ENCODE measurements at places on chromosomes 11 and 22.
A peak's percentile ranks its signal among the peaks of the same experiment; 100 is the strongest.

- no peak for DNase-seq
Measured at GRCh38 chr11:8041576-8041975, 39.4 kb upstream of the TUB start.

DNA sequence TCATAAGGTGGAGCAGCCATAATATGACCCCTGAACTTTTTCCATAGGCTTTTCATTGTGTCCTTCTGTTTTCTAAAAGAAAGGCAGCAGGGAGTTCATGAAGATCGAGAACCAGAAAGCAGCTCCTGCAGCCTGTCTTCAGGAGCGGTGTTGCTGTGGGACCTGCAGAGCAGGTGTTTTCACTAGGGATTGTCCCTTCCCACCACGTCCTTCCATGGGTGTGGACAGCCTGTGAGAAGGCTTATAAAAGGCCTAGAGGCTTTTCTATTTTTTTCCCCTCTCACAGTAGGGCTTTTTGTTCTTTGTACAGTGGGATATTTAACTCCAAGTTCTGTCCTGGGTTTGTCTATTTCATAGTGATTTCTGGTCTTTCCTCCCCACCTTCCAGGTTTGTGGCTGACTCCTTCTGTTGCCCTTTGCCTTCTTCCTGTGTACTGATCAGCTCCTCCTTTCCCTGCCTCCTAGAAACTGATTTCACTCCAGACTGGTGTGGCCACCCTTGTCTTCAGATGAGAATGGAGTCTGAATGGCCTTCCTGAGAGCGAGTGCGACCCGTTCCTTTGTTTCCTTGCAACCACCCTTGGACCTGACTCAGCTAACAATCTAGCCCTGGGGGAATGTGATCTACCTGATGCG, 10.1 kb downstream of the MRPL16 start:
- DNase-seq: no peak

- DNase-seq: peak; percentile 70
Measured at GRCh38 chr11:70423523-70424505, 25.5 kb downstream of the CTTN start.

GRCh38 chr11:43541993-43542392, 138.5 kb upstream of the HSD17B12 start:
- DNase-seq: no peak

DNA sequence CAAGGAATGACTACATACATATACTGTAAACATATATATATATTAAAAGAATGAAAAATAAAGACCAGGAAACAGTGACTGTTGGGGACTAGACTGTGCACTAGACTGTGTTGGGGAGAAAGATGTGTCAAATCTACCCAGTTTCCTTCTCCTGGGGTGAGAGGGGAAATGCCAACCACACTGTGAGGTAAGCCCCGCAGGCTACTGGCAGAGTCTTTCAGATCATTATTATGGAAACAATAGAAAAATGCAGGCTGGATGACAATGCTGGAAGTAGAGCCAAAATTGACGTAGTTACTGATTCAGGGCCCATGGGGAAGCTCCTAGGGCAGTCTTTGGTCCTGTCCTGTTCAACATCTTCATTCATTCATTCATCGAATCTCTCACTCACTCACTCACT, 101.4 kb downstream of the C11orf58 start:
- DNase-seq: no peak

GRCh38 chr11:35031346-35031745, 107.6 kb upstream of the CD44 start:
- no peak for DNase-seq

- DNase-seq: no peak
Measured at GRCh38 chr11:121067962-121068647, 32.9 kb upstream of the TECTA start.

GRCh38 chr11:46366661-46367161, 14.8 kb upstream of the MDK start:
- no peak for DNase-seq

GRCh38 chr11:81966340-81966739, 767.3 kb downstream of the FAM181B start:
- no peak for DNase-seq

DNA sequence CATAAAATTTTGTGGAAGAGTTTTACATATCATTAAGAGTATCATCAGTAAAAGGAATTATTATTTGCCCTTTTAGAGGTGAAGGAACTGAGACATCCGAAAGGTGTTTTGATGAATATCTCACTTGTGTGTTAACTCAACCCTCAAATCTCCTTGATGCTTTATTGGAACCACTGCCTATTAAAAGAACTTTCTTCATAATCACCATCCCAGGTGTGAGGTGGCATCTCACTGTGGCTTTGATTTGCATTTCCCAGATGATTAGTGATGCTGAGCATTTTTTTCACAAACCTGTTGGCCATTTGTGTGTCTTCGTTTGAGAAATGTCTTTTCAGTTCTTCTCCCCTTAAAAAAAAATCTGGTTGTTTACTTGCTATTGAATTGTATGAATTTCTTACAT, 134.0 kb upstream of the SYN3 start:
- no peak for DNase-seq

- DNase-seq: no peak
Measured at GRCh38 chr11:106262852-106263251, 185.4 kb downstream of the AASDHPPT start.

DNA sequence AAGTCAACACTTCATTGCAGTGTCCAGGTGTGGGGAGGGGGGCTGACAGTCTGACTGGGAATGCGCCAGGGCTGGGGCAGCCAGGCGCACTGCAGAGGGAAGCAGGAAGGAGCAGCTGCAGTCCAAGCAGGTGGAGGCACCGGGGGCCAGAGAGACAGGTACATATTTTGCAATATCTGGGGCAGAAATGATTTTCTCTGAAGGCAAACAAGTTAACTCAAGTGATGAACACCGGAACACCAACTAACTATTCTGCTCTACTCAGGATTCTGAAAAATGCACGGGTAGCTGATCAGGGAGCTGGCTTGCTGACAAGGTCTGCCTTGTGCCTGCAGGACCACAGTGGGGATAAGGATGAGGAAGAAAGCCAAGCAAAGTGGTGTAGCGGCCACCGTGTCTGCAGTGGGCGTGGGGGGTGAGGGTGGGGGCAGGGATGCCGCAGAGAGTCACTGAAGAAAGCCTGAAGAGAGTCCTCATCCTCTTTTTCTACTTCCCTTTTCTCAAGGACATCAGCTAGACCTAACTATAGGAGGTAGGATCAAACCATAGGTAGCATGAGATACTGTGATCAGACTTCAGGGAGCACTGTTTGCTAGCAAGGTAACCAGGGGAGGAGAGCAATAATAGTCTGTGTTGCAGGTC, 83.4 kb downstream of the SCN3B start:
- no peak for DNase-seq

GRCh38 chr11:100445231-100445735, 241.8 kb upstream of the ARHGAP42 start:
- no peak for DNase-seq

Measured in stimulated activated CD8-positive, alpha-beta memory T cell treated with anti-CD3 and anti-CD28 coated beads, Interleukin-4, amount 100 ng/mL, for 48 hours (primary cell).